ENCODE measurements at places on chromosomes 1 and 21.

- DNase-seq: no peak
Observed at GRCh38 chr1:21003281-21004045, 173.2 kb downstream of the EIF4G3 start.

DNA sequence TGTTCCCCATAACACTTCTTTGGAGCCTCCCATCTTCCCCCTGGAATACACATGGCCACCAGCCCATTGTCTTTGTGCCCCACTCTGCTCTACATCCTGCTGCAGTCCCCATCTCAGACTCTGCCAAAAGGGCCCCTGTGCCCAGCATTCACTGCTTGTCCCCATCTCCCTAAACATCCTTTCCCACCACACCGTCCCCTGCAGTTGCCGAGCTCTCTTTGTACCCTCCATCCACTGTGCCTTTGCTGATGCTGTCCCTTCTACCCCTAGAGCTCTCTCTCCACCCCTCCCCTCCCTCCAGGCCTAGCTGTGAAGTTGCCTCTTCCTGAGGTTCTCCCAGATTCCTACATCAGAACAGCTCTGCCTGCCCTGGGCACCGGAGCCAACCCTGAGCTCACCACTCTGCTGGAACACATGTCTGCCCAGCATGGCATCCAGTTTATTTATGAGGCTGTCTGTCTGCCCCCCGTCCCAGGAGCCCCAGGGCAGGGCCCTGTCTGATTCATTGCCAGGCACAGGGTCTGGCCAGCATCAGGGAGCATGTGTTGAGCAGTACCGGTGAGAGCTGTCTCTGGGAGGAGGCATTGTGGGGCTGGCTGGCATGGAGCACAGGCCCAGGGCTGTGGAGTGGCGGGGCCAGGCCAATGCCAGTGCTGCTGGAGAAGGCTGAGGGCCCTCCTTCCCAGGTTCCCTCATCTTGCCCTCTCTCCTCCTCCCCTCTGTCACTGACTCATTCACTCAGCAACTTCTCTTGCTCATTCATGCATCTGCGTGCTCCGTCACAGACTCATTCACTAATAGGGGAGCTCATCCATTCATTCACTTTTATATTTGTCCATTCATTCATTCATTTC is 28.8 kb downstream of the EDN2 start:
- DNase-seq: no peak

- no peak for DNase-seq
Observed at GRCh38 chr1:58283388-58284224, 262.9 kb downstream of the OMA1 start.

GRCh38 chr21:43854773-43855633 is 10.0 kb upstream of the AGPAT3 start:
- DNase-seq: peak; percentile 65

DNA sequence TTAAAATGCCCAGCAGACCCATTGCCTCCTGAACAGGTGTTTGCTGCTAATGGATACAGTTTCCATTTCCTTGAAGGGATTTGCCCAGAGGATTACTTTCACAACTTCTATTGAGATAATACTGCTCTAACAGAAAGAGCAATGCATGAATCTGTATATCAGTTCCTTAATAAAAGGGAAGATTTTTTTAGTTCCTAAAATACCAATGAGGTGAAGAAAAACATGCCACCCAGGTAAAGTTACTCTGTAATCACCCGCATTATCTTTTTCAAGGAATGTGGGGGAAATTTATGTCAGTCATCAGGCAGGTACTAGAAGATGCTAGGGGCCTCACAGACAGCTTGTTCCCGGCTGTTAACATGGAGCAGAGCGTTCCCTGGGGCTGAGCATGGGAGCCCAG is 41.1 kb downstream of the KCNJ15 start:
- DNase-seq: no peak

- DNase-seq: no peak
Observed at GRCh38 chr1:95096218-95096841, 20.8 kb upstream of the TLCD4 start.

GRCh38 chr1:110898734-110899457 is 25.9 kb downstream of the CD53 start:
- DNase-seq: no peak

DNA sequence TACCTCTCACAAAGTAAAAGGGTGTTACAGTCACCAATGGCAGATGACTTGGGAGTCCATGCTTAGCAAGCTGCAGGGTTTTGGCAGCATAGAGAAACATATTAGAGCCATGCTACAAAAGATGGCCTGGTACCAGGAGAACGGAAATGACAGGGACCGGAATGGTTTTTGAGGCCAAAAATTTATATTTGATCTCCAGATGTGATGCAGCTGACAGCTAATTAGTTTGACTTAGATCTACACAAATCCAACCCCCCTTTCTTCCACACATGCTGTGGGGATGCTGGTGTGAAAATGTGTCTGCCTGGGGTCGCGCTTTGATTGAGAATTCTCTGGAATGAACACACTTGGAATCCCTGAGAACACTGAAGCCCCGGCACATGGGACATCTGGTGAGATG is 26.5 kb downstream of the SYF2 start:
- DNase-seq: no peak

Measured in DND-41 (cell line).